ENCODE measurements at places on chromosomes 6 and 20. TPM values are rescaled to one million over a fixed set of nuclear protein-coding genes. Genes with fewer than 3 reads are reported as not detected.

- no peak overlapping the region for H3K4me3 ChIP-seq
- peaks cover 27% of the 10 kb centered on the region for H3K4me1 ChIP-seq
- H3K27me3 ChIP-seq: no peaks in the 10 kb centered on the region
Observed at GRCh38 chr6:107656401-107656800, 166.5 kb downstream of the SOBP start.

GRCh38 chr6:139708337-139709199 is 334.1 kb upstream of the CITED2 start:
- H3K27me3 ChIP-seq: peaks cover 2% of the 10 kb centered on the region
- H3K4me3 ChIP-seq: no peak overlapping the region
- no peak overlapping the region for H3K27ac ChIP-seq
- H3K36me3 ChIP-seq: no peaks in the 10 kb centered on the region

- no peaks in the 10 kb centered on the region for H3K27me3 ChIP-seq
- H3K36me3 ChIP-seq: peaks cover 23% of the 10 kb centered on the region
- peak; percentile 35 for DNase-seq
- peaks cover 43% of the 10 kb centered on the region for H3K4me1 ChIP-seq
- H3K27ac ChIP-seq: peak overlapping the region; percentile 89
Observed at GRCh38 chr6:42978487-42978838, 518 bp downstream of the PEX6 start.

DNA sequence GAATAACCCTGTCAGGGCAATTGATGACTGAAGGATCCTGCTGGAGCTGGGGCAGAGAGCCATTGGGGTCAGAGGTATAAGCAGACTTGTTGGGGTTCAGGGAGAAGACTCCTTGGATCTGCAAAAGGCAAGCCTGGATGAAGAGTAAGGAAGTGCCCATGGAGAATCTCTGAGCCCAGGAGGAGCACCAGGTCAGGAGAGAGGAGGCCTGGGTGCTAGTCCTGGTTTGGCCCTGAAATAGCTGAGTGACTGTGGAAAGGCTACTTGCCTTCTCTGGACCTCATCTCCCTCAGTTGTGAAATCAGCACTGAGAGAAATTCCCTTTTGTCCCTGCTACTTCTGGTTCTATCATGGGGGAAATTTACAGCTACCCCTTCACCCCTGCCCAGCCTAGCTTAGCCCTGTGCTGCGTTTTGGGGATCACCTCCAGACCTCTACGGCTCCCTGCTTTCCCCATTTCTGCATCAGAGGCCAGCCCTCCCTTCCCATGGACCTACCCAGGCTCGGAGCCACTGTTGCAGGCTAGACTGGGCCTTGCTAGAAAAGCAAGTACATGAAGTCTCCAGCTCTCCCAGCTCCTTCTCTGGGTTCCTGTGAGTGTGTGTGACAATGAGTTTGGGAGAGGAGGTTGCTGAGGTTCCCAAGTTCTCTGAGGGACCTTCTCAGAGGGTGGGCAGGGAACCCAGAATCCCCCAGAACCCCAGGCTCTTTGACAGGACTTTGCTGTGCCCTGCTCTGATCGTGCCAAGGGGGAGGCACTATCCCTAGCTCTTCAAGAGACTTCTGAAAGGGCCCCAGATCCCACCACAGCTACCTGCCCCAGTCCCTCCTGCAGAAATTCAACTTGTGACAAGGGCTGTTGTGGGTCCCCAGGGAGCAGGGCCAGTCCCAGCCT is 2.3 kb upstream of the NCR2 start:
- H3K36me3 ChIP-seq: no peaks in the 10 kb centered on the region
- DNase-seq: no peak
- H3K4me1 ChIP-seq: peaks cover 33% of the 10 kb centered on the region
- no peaks in the 10 kb centered on the region for H3K27me3 ChIP-seq
- peak overlapping the region; percentile 77 for H3K27ac ChIP-seq

GRCh38 chr20:50038574-50038991 is 55.8 kb downstream of the SNAI1 start:
- H3K4me3 ChIP-seq: no peak overlapping the region
- no peak overlapping the region for H3K27ac ChIP-seq
- H3K4me1 ChIP-seq: peaks cover 2% of the 10 kb centered on the region
- no peaks in the 10 kb centered on the region for H3K27me3 ChIP-seq
- H3K36me3 ChIP-seq: no peaks in the 10 kb centered on the region

DNA sequence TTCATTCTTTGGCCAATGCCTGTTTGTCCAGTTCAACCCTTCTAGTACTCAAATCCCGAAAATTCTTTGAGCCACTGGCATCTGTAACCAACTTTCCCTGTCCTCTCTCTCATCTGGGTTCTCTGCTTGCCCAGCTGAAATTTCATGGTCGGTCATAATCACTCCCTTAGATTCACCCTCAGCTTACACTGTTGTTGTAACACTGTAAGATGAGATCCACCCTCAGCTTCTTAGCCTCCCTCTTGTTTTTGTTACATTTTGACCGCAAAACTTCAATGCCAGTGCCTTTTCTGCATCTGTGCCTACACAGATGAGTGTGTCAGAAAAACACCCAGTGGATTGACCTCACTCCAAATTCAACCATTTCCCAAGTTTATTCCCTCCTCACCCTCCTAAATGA is 291.1 kb upstream of the AGPAT4 start:
- H3K36me3 ChIP-seq: no peaks in the 10 kb centered on the region
- no peaks in the 10 kb centered on the region for H3K4me1 ChIP-seq
- DNase-seq: no peak
- no peak overlapping the region for H3K27ac ChIP-seq
- no peaks in the 10 kb centered on the region for H3K27me3 ChIP-seq
- H3K4me3 ChIP-seq: no peak overlapping the region

- no peak overlapping the region for H3K4me3 ChIP-seq
- no peak overlapping the region for H3K27ac ChIP-seq
- no peaks in the 10 kb centered on the region for H3K36me3 ChIP-seq
- peak; percentile 13 for DNase-seq
Observed at GRCh38 chr6:87944541-87944954, 103.1 kb upstream of the SPACA1 start.

DNA sequence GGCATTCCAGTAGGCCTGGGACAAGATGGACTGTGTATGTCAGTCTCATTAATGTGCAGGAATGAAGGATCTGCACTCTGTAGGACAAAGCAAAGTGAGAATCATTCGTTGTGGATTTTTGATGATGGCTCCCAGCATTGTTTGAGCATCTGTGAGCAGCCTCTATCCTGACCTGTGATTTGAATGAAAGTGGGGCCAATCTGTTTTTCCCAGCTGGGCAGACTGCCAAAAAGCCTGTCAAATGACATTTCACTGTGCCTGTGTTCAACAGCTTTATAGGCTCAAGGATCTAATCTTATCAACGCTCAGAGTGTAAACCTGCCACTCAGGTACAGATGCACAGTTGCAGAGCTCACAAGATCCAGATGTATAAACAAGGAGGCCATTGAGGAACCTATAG is 86.7 kb upstream of the SYNDIG1 start:
- no peaks in the 10 kb centered on the region for H3K36me3 ChIP-seq
- peaks cover 7% of the 10 kb centered on the region for H3K4me1 ChIP-seq
- H3K27ac ChIP-seq: no peak overlapping the region
- DNase-seq: no peak

GRCh38 chr6:79072640-79073181 is 5.3 kb downstream of the PHIP start:
- no peaks in the 10 kb centered on the region for H3K27me3 ChIP-seq
- H3K4me3 ChIP-seq: no peak overlapping the region
- no peak overlapping the region for H3K27ac ChIP-seq
- DNase-seq: no peak
- peaks cover 57% of the 10 kb centered on the region for H3K4me1 ChIP-seq

GRCh38 chr20:31637660-31638059 is at the start of gene COX4I2:
TSS of gene COX4I2 (plus strand) at chr20:31637912. CDS start at chr20:31639018, 1,106 bp downstream.
- H3K36me3 ChIP-seq: no peaks in the 10 kb centered on the region
- peaks cover 5% of the 10 kb centered on the region for H3K27me3 ChIP-seq
- H3K4me3 ChIP-seq: no peak within 1 kb of the TSS
- DNase-seq: no peak
- H3K27ac ChIP-seq: no peak within 1 kb of the TSS

DNA sequence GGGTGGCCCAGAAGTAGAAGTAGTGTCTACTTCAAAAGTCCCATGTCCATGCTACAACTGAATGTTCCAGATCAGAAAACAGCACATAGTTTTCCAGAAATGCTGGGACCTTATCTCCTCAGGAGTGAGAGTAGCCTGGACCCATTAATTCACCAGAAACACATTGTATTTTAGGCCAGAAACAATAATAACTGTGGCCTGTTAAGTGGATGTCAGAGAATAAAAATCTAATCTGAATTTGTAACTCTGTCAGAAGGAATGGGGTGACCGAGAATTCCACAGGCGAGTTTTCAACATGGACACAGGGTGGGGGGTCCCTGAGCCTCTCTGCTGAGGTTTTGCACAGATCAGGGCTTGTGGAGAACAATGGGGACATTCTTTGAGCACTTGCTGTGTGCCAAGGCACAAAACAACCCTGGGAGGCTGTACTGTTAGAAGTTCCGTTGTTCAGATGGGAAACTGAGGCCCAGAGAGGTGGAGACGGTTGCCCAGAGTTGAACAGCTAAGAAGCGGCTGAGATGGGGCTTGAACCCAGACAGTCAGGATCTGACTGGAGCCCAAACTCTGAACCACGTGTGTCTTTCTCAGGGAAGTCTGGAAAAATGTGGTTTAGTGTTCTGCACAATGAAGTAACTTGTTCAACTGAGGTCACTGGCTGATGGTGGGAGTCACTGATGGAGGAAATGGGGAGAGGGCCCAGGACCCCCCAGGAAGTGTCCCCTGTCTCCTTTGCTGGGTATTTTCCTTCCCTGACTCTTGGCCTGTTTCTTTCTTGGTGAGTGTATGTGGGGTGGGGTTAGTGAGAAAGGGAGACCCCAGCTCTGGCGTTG is 44.2 kb downstream of the SNAI1 start:
- no peaks in the 10 kb centered on the region for H3K27me3 ChIP-seq
- no peak overlapping the region for H3K4me3 ChIP-seq
- H3K36me3 ChIP-seq: no peaks in the 10 kb centered on the region
- DNase-seq: no peak
- H3K4me1 ChIP-seq: no peaks in the 10 kb centered on the region

GRCh38 chr20:39825950-39826349 is 863.1 kb downstream of the MAFB start:
- H3K4me3 ChIP-seq: no peak overlapping the region
- peaks cover 16% of the 10 kb centered on the region for H3K27me3 ChIP-seq
- no peak for DNase-seq
- no peak overlapping the region for H3K27ac ChIP-seq
- no peaks in the 10 kb centered on the region for H3K4me1 ChIP-seq

GRCh38 chr20:47235853-47236638 is 120.5 kb downstream of the ZMYND8 start:
- no peaks in the 10 kb centered on the region for H3K4me1 ChIP-seq
- DNase-seq: no peak
- H3K27ac ChIP-seq: no peak overlapping the region
- H3K36me3 ChIP-seq: peaks cover 31% of the 10 kb centered on the region
- no peak overlapping the region for H3K4me3 ChIP-seq

- no peak overlapping the region for H3K4me3 ChIP-seq
- no peaks in the 10 kb centered on the region for H3K36me3 ChIP-seq
- no peak overlapping the region for H3K27ac ChIP-seq
- peaks cover 3% of the 10 kb centered on the region for H3K4me1 ChIP-seq
- DNase-seq: no peak
Observed at GRCh38 chr20:7879883-7880282, 60.4 kb downstream of the HAO1 start.

- no peak for DNase-seq
- peaks cover 11% of the 10 kb centered on the region for H3K36me3 ChIP-seq
- H3K27me3 ChIP-seq: no peaks in the 10 kb centered on the region
- peak overlapping the region; percentile 3 for H3K27ac ChIP-seq
Observed at GRCh38 chr20:5155404-5155803, 28.6 kb downstream of the CDS2 start.

DNA sequence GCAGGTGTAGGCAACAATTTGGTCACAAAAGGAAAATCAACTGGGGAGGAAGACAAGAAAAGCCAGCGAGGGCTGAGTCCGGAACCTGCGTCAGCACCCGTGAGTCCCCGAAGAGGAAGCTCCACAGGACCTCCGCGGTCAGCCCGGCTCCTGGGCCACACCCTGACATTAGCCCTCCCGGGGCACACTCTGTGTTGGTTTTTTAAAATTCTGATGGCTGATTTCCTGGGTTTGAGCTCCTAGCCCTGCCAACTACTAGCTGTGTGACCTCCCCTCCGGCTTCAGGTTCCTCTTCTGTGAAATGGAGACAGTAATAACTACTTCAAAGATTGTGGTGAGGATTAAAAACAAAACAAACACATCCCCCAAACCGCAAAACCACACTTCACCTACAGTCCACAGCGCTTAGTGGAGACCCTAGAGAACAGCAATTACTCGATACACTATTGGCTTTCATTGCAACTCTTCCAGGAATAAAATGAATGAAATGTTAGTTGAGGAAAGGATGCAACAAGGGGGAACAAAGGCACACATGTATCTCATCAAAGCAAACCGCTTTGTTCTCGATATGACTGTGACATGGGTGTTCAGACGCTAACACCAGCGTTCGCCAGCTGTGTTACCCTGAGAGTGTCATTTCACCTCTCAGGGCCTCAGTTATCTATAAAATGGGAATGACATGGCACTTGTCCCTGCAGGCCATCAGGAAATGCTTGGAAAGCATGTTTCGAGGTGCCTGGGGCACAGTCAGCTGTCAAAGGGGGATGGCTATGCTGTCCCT is 985 bp downstream of the ZBP1 start:
- peaks cover 6% of the 10 kb centered on the region for H3K36me3 ChIP-seq
- H3K4me1 ChIP-seq: peaks cover 58% of the 10 kb centered on the region
- peaks cover 7% of the 10 kb centered on the region for H3K27me3 ChIP-seq
- peak overlapping the region; percentile 65 for H3K4me3 ChIP-seq
- DNase-seq: peak; percentile 85
- H3K27ac ChIP-seq: peak overlapping the region; percentile 92

- no peak for DNase-seq
- H3K36me3 ChIP-seq: no peaks in the 10 kb centered on the region
- no peak overlapping the region for H3K4me3 ChIP-seq
Observed at GRCh38 chr6:132907914-132908313, 93.5 kb downstream of the RPS12 start.

DNA sequence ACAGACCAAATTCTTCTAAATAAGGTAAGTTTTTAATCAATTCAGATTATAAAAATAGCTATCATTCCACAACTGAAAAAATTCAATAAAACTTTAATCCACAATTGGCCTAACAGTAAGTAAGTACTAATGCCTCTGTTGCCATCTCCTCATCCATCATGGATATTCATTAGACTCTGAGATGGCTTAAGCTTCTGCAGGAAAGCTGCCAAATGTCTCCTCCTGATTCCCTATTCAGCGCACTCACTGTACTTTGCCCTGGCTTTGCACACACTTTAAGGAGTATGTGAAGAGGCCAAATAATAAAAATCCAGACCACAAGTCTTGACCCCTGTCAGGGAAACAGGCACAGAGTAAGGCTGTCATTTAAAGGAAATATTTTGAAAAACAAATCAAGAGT is 23.6 kb downstream of the PGM3 start:
- H3K27me3 ChIP-seq: no peaks in the 10 kb centered on the region
- DNase-seq: no peak
- H3K4me3 ChIP-seq: no peak overlapping the region
- no peak overlapping the region for H3K27ac ChIP-seq

GRCh38 chr6:85058806-85059205 is 294.4 kb upstream of the TBX18 start:
- H3K36me3 ChIP-seq: no peaks in the 10 kb centered on the region
- no peak overlapping the region for H3K27ac ChIP-seq
- no peaks in the 10 kb centered on the region for H3K27me3 ChIP-seq
- DNase-seq: no peak
- no peaks in the 10 kb centered on the region for H3K4me1 ChIP-seq
- no peak overlapping the region for H3K4me3 ChIP-seq

GRCh38 chr6:38177882-38178583 is 358.5 kb downstream of the ZFAND3 start:
- H3K27me3 ChIP-seq: no peaks in the 10 kb centered on the region
- H3K27ac ChIP-seq: no peak overlapping the region
- H3K36me3 ChIP-seq: no peaks in the 10 kb centered on the region
- DNase-seq: no peak

LINC00237 gene
- total RNA-seq: not detected

BMP6 gene
- total RNA-seq: 0.14 TPM

SOX18 gene
- not detected for total RNA-seq

RGS17 gene
- not detected for total RNA-seq

PET117 gene
- 18.7 TPM for total RNA-seq

PGC gene
- total RNA-seq: not detected

PDYN gene
- total RNA-seq: not detected

Measured in activated CD4-positive, alpha-beta T cell treated with anti-CD3 and anti-CD28 coated beads for 36 hours (primary cell).